HepG2 (cell line): ENCODE measurements at places on chromosomes 7 and 10. TPM values are rescaled to one million over a fixed set of nuclear protein-coding genes. Genes with fewer than 3 reads are reported as not detected.

The HOXA13 gene
- 0.04 TPM in 2 replicates for total RNA-seq

The BHLHA15 gene
- total RNA-seq = 4.4 and 6.1 TPM in 2 replicates

The TEX36 gene
- not detected in 2 replicates for total RNA-seq

The ASB10 gene
- total RNA-seq = not detected in 2 replicates

The AGAP6 gene
- total RNA-seq = 2.9 and 7.7 TPM in 2 replicates

The HOXA4 gene
- 1.8 and 2.4 TPM in 2 replicates for total RNA-seq

- no peak for DNase-seq
These were observed 219.7 kb upstream of the PRSS1 start for GRCh38 chr7:142529591-142529990.

GRCh38 chr7:51009716-51010496 lies 227.2 kb upstream of the GRB10 start:
- peak; percentile 5 for DNase-seq

GRCh38 chr10:34658934-34659333 lies 156.2 kb downstream of the PARD3 start:
- no peak for DNase-seq

GRCh38 chr7:148261996-148262688 lies 328.4 kb upstream of the C7orf33 start:
- no peak for DNase-seq

GRCh38 chr7:20520530-20520929 lies 94.9 kb upstream of the ABCB5 start:
- DNase-seq = no peak

DNA sequence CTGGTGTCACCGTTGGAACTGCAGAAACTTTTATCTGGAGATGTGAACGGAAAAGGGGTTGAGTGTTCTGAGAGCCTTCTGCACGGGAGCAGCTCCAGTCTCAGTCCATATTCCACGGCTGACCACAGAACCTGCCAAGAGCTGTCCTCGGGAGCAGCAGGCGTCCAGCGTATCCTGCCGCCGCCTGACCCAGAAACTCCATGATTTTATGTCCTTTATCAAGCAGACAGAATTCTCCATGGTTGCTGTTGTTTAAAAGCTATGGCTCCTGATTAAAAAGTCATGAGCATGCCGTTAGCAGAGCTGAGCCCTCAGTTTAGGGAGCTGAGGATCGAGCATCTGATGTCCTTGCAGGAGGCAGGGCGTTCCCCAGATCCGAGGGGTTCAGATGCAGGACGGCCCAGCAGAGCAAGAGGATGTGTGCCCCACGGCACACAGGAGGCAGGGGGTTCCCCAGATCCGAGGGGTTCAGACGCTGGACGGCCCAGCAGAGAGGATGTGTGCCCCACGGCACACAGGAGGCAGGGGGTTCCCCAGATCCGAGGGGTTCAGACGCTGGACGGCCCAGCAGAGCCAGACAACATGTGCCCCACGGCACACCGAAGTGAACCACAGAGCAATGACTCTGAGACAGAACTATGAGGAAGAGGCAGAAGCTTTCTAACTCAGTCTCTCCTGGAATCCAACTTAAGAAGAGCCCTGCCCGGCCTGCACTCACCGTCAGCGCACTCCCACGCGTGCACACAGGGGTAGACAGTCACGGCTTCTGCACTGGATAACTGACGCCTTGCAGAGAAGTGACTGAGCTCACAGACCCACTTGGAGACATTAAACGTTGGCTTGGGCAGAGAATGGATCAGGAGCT lies 96.4 kb downstream of the WDR37 start:
- no peak for DNase-seq

- no peak for DNase-seq
These were observed 4.5 kb downstream of the GAL3ST4 start for GRCh38 chr7:100163871-100164270.

- DNase-seq = no peak
These were observed 8.1 kb upstream of the TTYH3 start for GRCh38 chr7:2623698-2624014.
